ENCODE measurements at places on chromosomes 16 and 17.

DNA sequence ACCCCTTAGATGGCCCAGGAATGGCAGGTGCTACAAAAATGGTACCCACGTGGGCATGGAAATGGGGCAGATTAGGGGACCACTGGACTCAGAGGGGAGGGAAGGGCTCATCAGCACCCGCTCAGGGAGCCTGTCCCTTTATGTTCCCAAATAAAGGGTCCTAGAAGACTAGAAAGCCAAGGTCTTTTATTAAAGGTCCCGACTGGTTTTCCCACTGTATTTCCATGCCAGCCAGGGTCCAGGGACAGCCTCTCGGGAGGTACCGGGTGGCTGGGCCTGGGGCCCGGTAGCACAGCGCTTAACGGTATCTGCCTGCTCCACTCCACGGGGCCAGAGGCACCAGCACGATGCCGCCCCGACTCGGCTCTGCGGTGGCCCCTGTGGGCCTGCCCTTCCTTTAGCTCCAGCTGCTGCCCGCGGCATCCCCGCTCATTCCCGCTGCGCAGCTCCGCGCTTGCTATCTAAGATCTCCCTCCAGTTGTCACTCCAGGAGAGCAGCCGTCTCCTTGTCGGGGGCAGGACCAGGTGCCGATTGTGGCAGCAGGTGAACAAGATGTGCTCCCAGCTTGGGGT lies 1.4 kb downstream of the NT5C start:
- DNase-seq, result no peak

GRCh38 chr17:58614859-58615459 lies 76.9 kb downstream of the TEX14 start:
- DNase-seq, result no peak

DNA sequence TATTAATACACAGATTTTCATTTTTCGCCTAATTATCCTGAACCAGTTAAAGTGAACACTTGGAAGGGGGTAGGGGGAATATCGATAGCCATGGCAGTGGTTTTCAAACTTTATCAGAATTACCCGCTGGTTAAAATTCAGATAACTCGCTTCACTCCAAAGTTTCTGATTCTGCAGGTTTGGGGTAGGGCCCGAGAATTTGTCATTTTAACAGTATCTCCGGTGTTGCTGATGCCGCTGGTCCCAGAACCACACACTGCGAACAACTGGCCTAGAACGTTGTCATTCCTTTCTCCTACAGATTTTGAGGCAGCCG lies 313 bp upstream of the NSRP1 start:
- no peak for DNase-seq

- no peak for DNase-seq
Measured at GRCh38 chr16:3655396-3656159, 1.1 kb downstream of the DNASE1 start.

DNA sequence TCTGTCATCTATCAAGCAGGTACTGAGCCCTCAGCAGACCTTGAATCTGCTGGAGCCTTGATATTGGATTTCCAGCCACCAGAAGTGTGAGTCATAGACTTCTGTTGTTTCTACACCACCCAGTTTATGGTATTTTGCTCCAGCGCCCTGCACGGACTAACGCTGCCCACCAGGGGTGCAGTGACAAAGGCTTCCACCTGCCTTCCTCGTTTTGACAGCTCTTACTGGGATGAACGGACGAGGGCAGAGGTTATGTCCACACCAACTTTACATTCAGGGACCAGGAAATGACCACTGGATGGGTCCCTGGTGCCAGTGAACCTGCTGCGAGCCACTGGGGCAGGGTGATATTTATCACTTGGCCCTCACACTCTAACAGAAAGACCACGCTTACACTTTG lies 66.6 kb upstream of the CBX4 start:
- no peak for DNase-seq

DNA sequence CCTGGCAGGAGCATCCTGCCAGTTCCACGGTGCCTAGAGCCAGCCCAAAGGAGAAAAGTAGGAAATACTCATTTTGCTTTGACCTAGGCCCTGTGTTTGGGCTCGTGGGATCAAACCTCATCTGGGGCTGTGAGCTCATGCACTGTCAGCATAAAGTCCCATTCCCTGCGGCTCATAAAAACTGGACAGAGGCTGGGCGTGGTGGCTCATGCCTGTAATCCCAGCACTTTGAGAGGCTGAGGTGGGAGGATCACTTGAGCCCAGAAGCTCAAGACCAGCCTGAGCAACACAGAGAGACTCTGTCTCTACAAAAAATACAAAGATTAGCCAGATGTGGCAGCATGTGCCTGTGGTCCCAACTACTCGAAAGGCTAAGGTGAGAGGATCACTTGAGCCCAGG lies 17.9 kb downstream of the ATP6V0D1 start:
- no peak for DNase-seq

GRCh38 chr17:38428112-38428642 lies at the start of gene ARHGAP23:
ARHGAP23 (plus strand) TSS chr17:38428464; CDS start chr17:38428486, 22 bp downstream.
- DNase-seq, result peak; percentile 53

- DNase-seq, result no peak
Measured at GRCh38 chr17:33933576-33933975, 321.5 kb upstream of the CCL2 start.

DNA sequence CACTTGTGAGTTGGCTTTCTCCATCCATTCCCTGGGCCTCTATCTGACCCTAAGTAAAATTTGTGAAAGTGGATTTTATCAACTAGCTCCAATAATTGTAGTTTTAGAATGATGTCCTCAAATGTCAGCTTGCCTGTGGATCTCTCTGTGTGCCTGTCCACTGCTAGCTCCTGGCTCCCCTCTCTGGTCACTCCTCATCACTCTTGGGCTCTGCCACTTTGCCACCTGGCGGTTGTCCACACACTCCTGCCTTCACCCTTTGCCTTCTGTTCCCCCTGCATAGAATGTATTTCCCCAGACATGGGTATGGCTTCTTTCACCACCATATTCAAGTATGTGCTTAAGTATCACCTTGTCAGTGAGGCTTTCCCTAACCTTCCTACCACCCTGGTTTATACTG lies 19.8 kb downstream of the ANKFN1 start:
- no peak for DNase-seq

GRCh38 chr17:14745541-14745940 lies 444.7 kb downstream of the HS3ST3B1 start:
- DNase-seq, result peak; percentile 64

- DNase-seq, result peak; percentile 48
Measured at GRCh38 chr17:44473367-44473766, 29.8 kb downstream of the GPATCH8 start.

DNA sequence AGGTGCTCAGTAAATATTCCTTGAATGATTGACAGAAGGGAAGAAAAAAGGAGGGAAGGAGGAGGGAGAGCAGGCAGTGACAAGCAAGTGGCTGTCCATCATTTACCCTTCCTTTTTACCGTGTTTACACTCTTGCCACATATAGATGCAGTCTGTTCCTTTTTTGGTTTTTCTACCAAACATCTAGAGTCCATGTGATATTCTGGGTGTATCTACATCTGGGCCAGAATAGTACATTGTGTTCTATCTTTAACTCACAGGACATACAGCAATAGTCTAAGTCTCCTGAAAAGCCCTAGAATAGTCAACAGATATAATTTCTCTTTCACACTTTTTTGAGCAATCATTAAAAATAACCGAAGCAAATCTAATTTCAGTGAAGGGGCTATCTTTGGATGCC lies 33.5 kb downstream of the KCNJ2 start:
- DNase-seq, result no peak

GRCh38 chr17:70271200-70271599 lies 101.9 kb downstream of the KCNJ2 start:
- no peak for DNase-seq

- DNase-seq, result peak; percentile 37
Measured at GRCh38 chr16:89402962-89403361, 87.4 kb downstream of the ANKRD11 start.

- DNase-seq, result no peak
Measured at GRCh38 chr16:78004517-78004916, 17.8 kb upstream of the CLEC3A start.

DNA sequence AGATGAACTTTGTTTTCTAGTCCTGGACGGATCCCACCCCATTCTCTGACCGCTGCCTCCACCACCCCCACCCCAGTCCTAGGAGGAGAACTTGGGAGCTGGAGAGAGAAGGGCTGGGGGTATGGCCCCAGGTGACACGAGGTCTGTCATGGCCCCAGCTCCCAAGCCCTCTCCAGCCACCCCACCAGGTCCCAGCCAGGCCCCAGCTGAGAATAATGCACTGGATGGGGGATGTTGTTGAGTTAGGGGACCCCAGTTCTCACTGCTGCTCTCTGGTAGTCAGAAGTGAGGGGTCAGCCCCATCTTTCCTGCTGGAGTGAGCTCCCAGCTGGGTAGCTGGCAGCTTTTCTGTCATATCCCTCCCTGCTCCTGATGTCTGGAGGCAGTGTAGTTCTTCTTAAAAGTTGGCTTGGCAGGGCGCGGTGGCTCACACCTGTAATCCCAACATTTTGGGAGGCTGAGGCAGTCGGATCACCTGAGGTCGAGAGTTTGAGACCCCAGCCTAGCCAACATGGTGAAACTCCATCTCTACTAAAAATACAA lies 4.6 kb upstream of the COL1A1 start:
- no peak for DNase-seq

DNA sequence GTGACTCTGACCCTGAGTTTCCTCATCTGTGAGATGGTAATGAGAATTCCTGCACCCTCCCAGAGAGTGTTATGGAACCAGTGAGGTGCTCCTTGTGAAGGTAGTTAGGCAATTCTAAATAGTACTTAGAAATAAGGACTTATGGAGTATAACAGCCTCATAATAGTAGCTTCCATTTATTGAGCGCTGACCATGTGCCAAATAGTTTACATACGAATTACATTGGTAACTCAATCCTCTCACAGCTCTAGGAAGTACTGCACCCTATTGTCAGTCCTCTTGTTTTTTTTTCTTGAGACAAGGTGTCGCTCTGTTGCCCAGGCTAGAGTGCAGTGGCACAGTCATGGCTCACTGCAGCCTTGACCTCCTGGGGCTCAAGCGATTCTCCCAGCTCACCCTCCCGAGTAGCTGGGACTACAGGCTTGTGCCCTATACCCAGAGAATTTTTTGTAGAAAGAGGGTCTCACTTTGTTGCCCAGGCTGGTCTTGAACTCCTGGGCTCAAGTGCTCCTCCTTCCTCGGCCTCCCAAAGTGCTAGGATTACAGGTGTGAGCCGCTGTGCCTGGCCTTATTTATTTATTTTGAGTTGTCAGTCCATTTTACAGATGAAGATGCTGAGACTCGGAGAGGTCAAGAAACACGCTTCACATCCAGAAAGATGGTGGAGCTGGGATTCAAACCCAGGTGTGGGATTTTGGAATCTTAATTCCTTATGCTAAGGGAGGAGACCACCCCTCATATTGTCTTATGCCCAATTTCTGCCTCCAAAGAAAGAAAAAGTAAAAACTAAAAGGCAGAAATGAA lies 2.9 kb downstream of the TNS4 start:
- peak; percentile 23 for DNase-seq

- DNase-seq, result no peak
Measured at GRCh38 chr16:49488336-49488735, 114.7 kb downstream of the C16orf78 start.

DNA sequence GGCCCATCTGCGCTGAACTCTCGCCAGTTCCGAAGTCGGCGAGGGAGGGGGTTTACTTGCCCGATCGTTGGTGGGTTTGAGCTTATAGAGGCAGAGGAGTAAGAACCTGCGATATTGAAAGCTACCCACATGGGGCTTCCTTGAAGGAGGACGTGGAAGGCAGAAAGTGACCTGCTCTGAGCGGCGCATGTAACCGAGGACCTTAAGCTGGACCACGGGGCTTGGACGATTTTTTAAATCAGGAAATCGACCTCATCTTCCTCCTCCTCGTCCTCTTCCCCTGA lies 2.0 kb downstream of the PRAC2 start:
- no peak for DNase-seq

DNA sequence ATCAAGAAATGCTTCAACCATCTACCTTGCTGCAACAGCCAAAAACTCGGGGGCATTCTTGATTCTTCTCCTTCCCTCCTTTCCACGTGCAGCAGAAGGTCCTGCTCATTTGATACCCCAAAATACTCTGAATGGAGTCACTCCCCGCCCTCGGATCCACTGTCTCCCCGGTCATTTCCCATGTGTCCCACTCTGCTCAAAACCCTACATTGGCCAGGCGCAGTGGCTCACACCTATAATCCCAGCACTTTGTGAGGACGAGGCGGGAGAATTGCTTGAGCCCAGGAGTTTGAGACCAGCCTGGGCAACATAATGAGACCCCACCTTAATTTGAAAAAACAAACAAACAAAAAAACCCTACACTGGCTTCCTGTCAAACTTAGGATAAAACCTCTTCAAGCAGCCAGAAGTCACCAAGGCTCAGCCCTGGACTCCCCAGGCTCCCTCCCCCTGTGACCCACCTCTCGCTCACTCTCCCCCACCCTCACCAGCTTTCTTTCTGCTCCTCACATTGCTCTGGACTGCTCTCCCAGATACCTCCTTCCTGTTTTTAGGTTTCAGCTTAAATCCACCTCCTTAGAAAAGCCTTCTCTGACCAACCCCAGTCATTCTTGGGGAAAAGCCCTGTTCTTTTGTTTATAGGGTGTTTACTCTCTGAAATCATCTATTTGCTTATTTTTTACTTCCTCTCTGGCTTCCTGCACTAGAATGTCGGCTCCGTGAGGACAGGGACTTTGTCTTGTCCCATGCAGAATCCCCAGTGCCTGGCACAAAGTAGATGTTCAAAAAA lies 2.8 kb downstream of the SLC13A2 start:
- no peak for DNase-seq

- DNase-seq, result no peak
Measured at GRCh38 chr16:21071741-21072140, 78.9 kb downstream of the DNAH3 start.

GRCh38 chr16:12271006-12271405 lies 294.5 kb downstream of the SNX29 start:
- peak; percentile 60 for DNase-seq

- peak; percentile 80 for DNase-seq
Measured at GRCh38 chr16:67181346-67181745, 2.4 kb downstream of the MATCAP1 start.

- DNase-seq, result no peak
Measured at GRCh38 chr17:17570798-17571716, 20.5 kb downstream of the PEMT start.
